ENCODE measurements at places on chromosomes 2 and 18.

DNA sequence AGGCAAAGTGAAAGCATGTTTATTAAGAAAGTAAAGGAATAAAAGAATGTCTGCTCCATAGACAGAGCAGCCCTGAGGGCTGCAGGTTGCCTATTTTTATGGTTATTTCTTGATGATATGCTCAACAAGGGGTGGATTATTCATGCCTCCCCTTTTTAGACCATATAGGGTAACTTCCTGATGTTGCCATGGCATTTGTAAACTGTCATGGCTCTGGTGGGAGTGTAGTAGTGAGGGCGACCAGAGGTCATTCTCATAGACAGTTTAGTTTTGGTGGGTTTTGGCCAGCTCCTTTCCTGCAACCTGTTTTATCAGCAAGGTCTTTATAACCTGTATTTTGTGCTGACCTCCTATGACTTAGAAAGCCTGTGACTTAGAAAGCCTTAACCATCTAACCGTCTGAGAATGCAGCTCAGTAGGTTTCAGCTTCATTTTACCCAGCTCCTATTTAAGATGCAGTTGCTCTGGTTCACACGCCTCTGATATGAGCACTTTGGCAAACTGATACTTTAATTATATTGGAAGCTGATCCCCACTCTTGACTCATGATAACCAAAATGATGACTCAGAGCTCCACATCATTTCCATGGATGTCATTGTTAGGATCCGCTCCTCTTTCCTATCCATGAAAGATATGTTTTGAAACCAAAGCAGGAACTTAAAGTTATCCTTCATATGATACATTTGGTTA, 14.5 kb upstream of the ERMN start:
- DNase-seq = no peak

DNA sequence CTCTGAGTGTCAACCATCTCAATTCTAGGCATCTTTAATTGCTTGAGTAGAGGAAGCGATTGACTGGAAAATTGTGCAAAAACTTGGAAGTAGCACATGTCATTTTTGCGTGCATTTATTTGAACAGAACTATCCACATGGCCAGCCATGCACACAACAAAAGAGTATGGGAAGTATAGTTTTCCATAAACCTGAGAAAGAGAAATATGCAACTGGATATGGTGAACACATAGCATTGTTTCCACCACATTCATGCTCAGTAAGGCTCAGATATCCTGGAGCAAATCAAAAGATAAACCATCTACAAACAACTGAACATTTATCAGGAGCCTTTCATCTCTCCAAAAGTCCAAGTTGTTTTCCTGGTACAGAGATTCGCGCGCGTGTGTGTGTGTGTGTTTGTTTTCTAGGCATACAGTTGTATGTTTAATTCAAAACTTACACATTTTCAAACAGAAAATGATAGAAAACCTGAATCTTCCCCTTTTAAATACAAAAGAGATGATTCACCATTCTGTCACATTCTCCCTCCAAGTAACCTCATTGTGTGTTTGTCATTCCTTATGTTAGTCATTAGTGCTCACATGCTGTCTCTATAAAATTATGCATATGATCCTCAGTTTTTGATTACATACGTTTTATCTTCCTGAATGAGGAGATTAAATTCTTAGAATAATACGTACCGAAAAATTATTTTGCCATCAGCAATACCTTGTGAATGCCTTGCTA, 780.4 kb upstream of the NRXN1 start:
- no peak for DNase-seq

GRCh38 chr2:83103613-83104012, 1355.5 kb downstream of the SUCLG1 start:
- DNase-seq = no peak

DNA sequence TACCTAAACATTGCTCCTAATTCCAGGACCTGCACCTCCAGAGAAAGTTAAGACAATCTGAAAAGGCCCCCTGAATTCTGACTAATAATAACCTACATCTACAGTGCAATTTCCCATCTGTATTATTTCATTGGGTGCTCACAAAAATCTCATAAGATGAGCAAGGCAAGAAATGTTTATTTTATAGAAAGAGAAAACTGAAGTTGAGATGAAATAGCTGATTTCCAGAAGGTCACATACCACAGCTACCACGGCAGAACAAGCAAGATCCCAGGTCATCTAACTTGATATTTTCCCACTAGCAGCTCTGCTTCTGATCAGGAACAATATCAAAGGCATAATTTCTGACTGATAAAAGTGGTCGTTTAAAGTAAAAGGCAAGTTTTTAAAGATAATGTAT, 105.8 kb upstream of the COL5A2 start:
- DNase-seq = no peak

DNA sequence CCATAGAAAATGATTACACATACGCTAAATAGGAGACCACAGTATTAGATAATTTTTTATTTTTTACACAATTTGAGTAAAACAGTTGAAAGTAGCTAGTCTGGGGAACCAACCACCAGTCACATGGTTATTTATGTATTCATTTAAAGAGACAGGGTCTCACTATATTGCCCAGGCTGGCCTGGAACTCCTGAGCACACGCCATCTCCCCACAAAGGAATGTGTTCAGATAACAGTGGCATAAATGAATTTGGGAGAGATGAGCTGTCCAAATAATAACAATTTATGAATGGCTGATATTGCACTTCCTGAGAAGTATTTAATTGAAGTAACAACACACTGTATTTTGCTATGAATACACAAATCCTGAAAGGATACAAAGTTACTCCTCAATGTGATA, 39.7 kb downstream of the KIDINS220 start:
- DNase-seq = no peak
